ENCODE measurements at places on chromosomes 5 and 9.

DNA sequence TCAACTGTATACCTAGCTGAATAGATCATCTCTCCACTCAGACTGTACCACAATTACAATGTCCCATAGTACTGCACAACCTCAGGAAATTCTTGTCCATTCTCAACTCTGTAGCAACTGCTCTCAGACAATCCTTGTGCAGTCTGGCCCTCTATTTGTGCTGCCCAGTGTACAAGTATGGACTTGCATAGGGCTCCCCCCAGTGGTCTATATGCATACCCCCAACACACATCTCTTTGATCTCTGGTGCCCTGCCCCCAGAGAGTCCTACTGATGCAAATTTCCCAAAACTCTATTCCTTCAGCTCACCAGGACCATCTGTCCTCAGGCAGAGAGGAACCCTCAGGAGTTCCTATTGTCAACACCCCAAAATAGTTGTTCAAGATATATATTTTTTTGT lies 205.3 kb downstream of the SLCO4C1 start:
- DNase-seq: no peak

- no peak for DNase-seq
Measured at GRCh38 chr9:106419829-106420228, 443.1 kb upstream of the ZNF462 start.

GRCh38 chr9:135410421-135410820 lies 69.2 kb upstream of the PPP1R26 start:
- DNase-seq: no peak

GRCh38 chr5:146073239-146073900 lies 32.0 kb downstream of the PLAC8L1 start:
- no peak for DNase-seq
